ENCODE measurements at places on chromosomes 7 and 10.
A peak's percentile ranks its signal among the peaks of the same experiment; 100 is the strongest.

GRCh38 chr7:106111655-106112117, 426 bp downstream of the SYPL1 start:
- DNase-seq = peak; percentile 54

DNA sequence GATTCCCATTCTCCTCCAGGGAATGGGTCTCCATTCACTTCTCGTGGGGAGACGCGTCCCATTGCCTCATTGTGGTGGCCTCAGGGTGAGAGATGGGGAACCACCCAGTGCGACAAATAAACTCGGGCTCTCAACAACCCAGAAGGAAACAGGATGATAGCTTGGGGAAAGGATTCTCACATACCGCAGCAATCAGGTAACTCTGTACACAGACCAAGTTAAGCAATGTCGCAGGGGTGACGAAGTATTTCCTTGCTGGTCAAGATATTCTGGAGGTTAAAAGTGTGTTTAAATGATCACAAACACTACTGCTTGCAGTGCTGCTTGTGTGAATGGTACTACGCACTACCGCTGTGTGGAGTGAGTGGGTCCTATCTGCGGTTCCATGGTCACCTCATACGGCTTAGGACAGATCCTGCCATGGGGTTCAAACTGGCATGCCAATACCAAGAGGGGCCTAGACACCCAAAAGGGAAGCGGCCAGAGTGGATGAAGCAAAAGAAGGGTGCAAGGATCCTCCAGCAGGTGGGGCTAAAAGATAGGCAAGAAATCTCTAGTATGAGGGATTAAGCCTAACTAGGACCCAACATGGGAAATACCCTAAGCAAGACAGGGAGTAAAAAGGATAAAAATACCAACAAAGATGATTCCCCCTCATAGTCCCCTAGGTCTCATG, 143.8 kb upstream of the TMEM106B start:
- peak; percentile 27 for DNase-seq

- no peak for DNase-seq
Measured at GRCh38 chr10:121303287-121303890, 294.9 kb downstream of the FGFR2 start.

DNA sequence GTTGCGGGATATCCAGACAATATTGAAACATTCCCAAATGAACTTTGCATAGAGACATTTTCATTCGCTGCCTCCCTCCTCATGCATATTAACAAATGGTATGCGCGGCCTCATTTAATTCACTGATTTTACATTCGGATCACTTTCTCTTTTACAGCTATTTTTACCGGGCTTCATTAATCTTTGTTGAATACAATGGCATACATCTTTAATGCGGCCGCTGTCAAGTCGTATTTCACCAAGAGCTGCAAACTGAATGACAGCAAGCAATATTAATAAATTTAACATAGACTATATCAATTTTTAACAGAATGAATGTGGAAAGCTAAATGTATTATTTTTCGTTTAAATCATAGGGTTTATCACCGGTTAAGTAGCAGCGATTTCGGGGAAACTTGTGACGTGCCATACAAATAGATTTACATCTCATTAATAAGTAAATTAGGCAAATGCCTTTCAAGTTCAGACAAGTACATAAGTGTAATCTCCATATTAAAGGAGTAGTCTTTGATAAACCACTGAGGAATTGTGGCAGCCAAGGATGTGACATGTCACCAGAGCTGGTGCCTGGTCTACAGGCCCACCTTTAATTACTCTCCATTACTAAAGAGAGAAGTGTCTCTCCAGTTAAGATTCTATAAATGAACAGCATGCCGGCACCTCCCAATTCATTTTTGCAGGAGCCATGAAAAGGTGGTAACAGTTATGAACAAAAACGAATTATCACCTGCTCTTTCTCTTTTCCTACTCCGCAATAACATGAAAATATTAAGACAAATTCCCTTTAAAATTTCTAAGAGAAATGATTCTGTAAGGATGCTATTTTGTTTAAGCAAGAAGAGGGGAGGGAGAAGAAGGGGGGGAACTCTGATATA, 568.9 kb upstream of the MKI67 start:
- DNase-seq = no peak

- DNase-seq = no peak
Measured at GRCh38 chr7:48139459-48139858, 31.8 kb upstream of the ABCA13 start.

GRCh38 chr10:132904181-132904813, 38.1 kb downstream of the CFAP46 start:
- peak; percentile 72 for DNase-seq

DNA sequence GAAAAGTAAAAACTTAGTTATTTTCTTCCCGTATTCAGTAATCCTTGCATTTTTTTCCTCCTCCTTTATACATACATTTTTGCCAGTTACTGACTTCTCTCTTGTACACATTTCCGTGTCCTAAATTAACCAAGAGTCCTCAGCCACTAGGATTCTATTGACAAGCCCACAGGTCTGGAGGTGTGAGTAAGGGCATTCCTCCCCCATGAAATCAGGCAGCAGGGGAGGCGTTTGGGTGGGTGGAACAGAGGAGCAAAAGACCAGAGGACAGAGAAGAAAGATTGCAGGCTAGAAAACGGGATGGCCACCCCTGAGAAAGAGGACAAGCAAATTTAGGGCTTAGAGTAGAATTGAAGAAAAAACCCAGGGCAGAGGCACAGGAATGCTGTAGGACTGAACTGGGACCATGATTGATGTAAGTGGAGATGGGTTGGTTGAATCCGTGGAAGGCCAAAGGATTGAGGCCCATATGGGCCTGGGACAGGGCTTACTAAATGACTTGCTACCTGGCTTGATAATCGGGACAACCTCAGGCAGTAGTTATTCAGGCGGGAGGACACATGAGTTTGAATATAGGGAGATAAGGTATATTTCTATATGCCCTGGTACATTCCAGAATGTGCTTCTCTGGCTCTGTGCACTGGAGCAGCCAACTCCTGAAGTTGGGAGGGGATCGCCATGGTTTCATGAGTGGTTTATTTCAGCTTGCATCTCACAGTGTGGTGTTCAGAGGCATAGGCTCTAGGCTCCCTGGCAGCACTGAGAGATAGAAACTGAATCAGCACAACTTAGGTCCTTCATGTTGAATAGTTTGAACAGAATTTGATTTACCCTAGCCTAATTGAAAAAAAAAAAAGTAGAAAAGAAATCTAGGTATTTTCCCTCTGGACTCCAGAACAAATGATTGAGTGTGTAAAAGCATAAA, 28.0 kb downstream of the IKZF1 start:
- DNase-seq = no peak

GRCh38 chr10:29622382-29622922, 12.3 kb downstream of the SVIL start:
- DNase-seq = no peak

DNA sequence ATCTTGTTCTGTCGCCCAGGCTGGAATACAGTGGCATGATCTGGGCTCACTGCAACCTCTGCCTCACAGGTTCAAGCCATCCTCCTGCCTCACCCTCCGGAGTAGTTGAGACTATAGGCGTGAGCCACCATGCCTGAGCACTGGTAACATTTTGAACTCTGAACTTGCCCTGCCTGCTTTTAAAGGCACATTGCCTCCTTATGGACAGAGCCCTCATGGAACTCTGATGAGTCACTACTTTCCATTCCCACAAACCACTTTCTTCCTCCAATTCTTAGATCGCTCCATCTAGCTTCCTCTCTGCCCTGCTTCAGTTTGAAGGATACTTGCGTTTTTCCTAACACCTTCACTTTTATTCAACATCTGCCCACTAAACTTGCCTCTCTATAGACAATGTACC, 38.1 kb downstream of the PRPS1L1 start:
- DNase-seq = no peak

DNA sequence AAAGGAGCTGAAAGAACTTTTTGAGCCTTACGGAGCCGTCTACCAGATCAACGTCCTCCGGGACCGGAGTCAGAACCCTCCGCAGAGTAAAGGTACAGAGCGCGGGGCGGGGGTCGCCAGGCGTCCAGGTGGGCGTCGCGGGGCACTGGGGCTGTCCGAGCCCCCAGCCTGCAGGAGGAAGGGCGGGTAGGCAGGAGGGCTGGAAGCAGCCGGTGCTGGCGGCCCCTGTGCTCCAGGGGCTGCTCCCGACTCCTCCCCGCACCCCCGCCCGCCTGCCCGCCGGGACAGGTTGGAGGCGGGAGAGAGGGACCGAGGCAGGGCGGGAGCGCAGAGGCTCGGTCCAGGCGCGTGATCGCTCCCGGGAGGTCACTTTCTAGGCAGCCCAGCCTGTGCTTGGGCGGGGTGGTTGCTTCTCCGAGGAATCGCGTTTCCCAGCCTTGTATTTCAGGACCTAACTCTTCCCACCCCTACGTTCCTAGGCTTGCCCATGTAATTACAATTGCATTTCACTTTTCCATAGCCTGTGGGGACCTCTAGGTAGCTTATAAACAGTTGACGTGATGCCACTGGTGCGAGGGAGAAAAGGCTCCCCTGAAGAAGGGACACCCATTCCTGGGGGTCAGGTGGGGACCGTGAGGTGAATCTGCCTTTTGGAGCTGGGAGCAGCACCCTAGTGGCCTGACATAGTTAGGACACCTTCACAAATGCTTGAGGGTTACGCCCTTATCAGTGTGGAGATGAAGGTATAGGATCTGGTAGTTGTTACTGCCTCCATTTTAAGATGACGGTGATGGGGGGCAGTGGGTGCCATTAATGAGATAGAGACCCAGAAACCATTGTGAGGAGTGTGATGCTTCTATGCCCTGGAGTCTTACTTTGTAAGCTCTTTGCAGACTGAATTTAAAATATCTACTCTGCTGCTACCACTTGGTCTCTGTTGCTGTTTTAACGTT, 148.2 kb downstream of the CELF2 start:
- no peak for DNase-seq

- DNase-seq = no peak
Measured at GRCh38 chr10:61899663-61899996, 1.9 kb upstream of the ARID5B start.

GRCh38 chr7:173209-173918, 19.0 kb upstream of the FAM20C start:
- no peak for DNase-seq

GRCh38 chr10:27792216-27792615, 46.6 kb upstream of the MKX start:
- DNase-seq = no peak

- DNase-seq = no peak
Measured at GRCh38 chr7:117844678-117845077, 28.6 kb downstream of the CTTNBP2 start.

DNA sequence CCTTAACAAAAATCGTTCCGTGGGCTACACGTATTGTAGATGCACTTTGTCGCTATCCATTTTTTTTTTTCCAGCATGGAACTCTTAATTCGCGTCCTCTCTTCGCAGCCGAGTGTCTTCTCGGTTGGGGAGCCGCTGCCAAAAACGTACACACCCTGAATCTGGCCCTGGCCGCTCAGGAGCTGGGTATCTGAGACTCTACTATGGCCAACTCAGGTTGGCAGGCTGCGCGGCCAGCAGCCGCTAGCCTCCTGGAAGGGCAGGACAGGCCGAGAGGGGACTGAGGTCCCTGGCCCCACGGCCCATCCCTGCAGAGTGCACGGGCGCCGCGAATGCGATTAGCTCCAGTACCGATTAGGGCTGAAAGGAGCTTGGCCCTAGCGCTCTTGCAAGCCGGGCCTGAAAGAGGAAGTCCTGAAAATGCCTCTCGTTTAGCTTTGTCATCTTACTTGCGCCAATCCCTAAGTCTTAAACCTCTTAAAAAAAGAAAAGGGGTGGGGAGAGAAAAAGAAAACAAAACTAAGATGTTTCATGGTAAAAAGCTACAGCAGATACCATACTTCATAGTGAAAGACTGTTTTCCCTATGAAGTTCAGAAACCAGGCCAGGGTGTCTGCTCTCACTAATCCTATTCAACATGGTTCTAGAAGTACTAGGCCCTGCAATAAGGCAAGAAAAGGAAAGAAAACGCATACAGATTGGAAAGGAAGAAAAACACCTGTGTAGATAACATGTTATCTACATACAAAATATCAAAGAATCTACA, 113.2 kb upstream of the RHEB start:
- DNase-seq = no peak
